CD8-positive, alpha-beta T cell (primary cell): ENCODE measurements at places on chromosomes 7 and 10.

GRCh38 chr7:42831718-42832522 lies 80.0 kb downstream of the C7orf25 start:
- no peak for DNase-seq

GRCh38 chr7:155831807-155832524 lies 19.7 kb upstream of the SHH start:
- DNase-seq, result no peak

GRCh38 chr7:34823650-34824258 lies 165.7 kb downstream of the NPSR1 start:
- peak; percentile 56 for DNase-seq

- DNase-seq, result no peak
Observed at GRCh38 chr10:130440971-130441370, 304.8 kb downstream of the GLRX3 start.

DNA sequence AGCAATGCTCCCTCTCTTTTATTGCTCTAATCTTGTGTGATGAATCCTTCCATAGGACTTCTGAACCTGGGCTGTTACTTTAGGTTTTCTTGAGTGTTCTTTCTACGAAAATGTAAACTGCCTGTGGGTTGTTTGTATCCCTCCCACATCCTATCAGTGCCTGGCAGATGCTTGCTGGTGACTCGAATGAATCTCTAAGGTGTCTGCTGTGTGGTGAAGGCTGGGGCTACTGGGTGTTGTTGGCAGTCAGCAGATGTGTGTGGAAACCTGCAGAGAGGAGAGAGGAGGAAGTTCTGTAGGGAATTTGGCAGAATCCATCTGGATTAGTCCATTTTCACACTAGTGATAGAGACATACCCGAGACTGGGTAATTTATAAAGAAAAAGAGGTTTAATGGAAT lies 639.4 kb downstream of the CALN1 start:
- no peak for DNase-seq

DNA sequence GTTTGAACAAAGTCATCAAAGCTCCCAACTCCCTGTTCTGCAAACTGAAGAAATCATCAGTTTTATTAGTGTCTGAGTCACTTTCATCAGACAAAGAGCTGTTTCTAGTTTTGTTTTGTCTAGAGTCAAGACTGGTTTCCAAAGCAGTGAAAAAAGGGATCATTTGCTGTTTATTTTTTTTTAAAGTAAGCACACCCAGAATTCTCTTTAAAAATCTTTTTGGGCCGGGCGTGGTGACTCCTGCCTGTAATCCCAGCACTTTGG lies 972.0 kb upstream of the CELF2 start:
- DNase-seq, result no peak

- DNase-seq, result no peak
Observed at GRCh38 chr10:120421250-120421649, 35.8 kb upstream of the PLPP4 start.

- no peak for DNase-seq
Observed at GRCh38 chr7:68424658-68425297, 1173.5 kb upstream of the AUTS2 start.

DNA sequence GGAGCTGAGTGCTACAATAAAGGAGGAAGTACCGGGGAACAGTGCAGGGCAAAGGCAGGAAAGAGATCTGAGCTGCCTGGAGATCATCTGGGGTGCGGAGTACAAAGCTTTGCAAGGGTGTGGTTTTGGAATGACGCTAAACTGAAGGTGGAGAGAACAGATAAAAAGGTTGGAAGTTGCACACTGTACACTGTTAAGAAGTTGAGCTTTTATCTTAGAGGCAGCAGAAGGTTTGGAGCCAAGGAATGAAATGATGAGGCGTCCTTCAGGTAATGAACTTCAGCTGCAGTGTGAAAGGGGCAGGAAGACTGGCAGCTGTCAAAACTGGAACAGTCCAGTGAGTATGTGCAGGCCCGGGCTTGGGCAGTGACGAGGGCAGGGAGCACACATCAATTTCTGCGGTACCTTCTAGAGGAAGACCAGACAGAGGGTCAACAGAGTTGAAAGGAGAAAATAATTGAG lies 7.2 kb upstream of the ANKRD61 start:
- no peak for DNase-seq

- no peak for DNase-seq
Observed at GRCh38 chr10:31133251-31133791, 101.7 kb upstream of the ZNF438 start.

GRCh38 chr10:19054289-19054835 lies 5.8 kb downstream of the MALRD1 start:
- no peak for DNase-seq

DNA sequence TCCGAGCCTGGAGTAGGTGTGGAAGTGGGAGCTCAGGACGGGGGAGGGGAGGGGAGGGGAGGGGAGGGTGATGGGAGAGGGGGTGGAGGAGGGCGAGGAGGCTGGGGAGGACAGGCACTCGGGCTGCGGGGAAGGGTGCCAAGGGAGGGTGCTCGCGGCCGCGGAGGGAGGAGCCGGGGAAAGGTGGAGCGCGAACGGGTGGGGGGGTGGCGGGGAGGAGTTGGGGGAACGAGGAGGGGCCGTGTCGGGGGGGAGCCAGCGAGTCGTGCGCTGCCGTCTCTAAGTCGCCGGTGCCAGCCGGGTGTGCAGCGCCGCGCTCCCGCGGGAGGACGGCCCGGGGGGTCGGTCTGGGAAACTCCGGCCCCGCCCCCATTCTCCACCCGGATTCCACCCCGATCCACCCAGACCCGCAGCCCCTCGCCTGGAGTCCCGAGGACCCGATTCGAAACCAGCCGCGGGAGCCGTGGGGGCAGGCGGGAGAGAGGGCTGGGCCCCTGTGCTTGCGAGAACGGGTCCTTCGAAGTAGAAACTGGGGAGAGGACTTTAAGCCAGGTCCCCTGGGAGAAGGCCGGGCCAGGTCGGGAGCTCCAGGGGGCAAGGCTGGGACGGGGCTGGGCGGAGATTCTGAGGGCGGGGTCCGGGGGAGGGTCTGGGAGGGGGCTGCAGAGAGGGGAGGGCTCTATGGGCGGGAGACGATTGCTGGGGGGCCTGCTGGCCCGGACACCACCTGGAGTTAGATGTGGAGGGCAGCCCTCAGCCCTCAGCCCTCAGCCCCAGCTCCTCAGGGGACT lies at the start of gene ZNF467:
TSS of gene ZNF467 (minus strand) at position 143 of the 791 bp plus-strand sequence. CDS start 2,556 bp downstream, outside the sequence.
- peak; percentile 48 for DNase-seq

- peak; percentile 34 for DNase-seq
Observed at GRCh38 chr10:32459051-32459698, 13.2 kb downstream of the CCDC7 start.

DNA sequence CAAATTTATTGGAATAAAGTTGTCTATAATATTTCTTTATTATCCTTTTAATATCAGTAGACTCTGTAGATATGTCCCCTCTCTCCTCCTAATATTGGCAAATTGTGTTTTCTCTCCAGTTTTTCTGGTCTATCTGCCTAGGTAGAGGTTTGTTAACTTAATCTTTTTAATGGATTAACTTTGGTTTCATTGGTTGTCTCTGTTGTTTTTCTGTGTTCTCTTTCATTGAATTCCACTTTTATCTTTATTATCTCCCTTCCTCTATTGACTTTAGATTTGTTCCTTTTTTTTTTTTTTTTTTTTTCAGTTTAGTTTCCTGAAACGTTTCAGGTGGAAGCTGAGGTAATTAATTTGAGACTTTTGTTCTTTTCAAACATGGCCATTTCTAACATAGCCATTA lies 10.6 kb downstream of the PLEKHS1 start:
- no peak for DNase-seq

DNA sequence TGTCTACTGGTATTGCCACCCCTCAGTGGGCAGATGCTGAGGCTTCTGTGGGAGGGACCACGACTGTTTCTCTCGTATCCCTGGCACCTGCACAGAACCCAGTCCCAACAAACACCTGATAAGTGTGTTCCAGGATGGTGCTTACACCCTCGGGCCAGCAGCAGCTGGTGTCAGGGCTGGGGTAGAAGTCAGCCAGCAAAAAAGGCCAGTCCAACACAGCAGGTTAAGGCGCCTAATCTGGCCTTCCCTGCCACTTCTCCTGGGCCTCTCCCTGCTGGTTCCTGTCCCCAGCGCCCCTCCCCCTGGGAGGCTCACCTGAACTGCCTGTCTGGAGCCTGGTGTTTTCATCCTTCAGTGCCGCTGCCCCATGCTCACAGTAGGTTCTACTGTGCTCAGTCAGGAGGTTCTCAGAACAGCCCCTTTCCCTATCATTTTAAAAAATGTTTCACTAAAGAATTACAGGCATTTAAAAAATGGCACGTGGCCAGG lies 20.0 kb downstream of the PODXL start:
- no peak for DNase-seq

DNA sequence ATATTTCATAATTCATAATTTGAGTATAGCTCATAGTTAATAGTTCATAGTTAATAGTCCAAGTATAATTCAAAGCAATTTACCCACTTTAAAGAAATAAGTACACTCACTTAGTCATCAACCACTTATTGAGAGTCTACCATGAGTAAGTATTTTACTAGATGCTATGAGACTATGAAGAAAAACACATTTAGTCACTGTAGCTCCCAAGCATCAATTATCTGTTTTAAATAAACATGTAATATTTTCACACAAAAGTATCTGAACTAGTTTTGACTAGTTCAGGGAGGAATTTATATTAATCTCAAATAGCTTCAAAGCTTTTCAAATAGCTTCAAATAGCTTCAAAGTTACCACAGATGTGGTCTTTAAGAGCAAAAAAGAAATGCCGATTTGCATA lies 119.2 kb downstream of the ANK3 start:
- no peak for DNase-seq

- DNase-seq, result no peak
Observed at GRCh38 chr10:124541076-124541903, 79.7 kb downstream of the LHPP start.

- peak; percentile 29 for DNase-seq
Observed at GRCh38 chr10:18238870-18239485, 98.8 kb downstream of the CACNB2 start.

- no peak for DNase-seq
Observed at GRCh38 chr10:131128731-131129130, 182.8 kb downstream of the TCERG1L start.

DNA sequence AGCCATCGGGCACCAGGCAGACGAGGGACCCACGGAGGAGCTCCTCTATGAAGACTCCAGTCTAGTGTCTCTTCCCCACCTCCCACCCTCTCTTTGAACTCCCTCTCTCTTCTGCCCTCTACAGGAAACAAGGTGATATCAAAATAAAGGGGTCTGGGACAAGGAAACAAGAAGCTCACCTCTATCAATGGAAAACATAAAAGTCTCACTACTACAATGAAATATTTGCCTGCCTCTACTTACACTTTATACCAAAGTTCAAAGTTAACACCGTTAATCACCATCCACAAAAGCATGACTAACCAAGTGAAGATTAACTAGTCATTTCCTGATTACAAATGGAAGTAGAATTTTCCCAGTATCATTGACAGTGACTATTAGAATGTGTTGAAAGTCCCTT lies 82.2 kb downstream of the PARD3 start:
- DNase-seq, result no peak

DNA sequence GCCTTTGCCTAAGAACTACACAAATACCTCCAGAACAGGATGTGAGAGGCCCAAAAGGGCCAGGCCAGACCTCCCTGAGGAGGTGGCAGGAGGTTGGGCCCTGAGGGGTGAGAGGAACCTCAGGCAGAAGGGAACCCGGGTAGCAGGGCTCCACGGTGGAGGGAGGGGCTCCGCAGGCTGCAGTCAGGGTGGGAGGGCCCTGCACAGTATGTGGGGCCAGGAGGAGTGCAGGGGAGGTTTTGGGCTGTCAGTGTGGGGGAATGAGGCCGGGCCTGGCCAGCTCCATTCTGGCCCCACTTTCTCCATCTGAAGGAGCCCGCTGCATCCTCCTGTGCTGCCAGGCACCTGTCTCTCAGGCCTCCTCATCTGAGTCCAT lies 25.9 kb downstream of the DNAJB12 start:
- no peak for DNase-seq

- DNase-seq, result no peak
Observed at GRCh38 chr10:116769791-116770190, 27.4 kb upstream of the HSPA12A start.

DNA sequence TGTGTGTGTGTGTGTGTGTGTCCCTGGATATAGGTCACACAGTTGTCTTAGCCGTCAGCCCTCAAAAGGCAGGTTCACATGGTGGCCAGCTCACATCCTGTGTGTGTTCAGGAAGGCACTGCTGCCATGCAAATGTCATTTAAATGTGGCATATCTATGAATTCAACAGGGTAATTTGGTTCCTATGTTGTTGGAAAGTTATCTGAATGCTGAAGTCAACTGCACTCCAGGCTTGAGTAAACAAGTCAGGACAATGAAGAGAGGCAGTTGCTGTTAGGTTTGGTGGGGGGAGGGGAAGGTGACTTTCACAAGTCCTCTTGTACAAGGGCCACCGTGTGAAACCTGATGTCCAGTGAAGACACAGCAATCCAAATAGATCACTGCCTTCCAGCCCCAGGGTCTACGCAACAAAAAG lies 61.1 kb downstream of the PTPRE start:
- no peak for DNase-seq

DNA sequence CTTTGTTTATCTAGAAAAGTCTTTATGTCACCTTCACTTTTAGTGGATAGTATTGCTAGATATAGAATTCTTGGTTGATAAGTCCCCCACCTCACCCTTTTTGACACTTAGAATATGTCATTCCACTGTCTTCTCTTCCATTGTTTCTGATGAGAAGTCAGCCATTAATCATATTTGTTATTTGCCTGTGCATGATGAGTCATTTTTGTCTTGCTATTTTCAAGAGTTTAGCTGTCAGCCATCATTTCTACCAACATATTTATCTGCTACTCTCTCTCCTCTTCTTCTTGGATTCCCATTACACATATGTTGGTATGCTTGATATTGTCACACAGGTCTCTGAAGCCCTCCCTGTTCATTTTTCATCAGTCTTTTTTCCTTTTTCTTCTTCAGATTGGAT lies 160.8 kb upstream of the TCF7L2 start:
- DNase-seq, result no peak

DNA sequence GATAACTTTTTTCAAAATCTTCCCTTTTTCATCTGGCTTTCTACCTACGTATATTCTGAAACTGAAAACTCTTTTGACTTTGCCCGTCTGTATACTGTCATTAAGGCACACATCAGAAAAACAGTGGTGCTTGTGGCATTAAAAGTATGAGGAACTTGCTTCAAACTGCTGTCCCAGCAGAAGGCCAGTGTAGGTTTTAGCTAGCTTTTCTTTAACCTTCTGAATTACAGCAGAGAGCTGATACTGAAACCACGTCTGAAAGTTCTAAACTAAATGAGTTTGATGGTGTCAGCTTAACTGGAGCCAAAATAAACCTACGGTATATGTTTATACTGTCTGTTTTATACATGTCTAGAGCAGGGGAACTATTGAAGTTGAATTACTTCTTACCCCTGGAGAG lies 283.4 kb downstream of the TFEC start:
- no peak for DNase-seq

- no peak for DNase-seq
Observed at GRCh38 chr7:114444196-114444595, 29.6 kb downstream of the FOXP2 start.

GRCh38 chr10:77182803-77183202 lies 454.8 kb downstream of the KCNMA1 start:
- DNase-seq, result no peak

GRCh38 chr10:86392723-86393094 lies 26.1 kb upstream of the GRID1 start:
- DNase-seq, result peak; percentile 43
